Naive thymus-derived CD8-positive, alpha-beta T cell (primary cell): ENCODE measurements at places on chromosomes 16 and 17. TPM values are rescaled to one million over a fixed set of nuclear protein-coding genes. Genes with fewer than 3 reads are reported as not detected.

GNGT2 gene
- 7.0 TPM for total RNA-seq

GRCh38 chr17:859061-859823 is 77.1 kb downstream of the MRM3 start:
- no peaks in the 10 kb centered on the region for H3K4me1 ChIP-seq
- no peak overlapping the region for H3K27ac ChIP-seq
- DNase-seq = no peak
- no peak overlapping the region for H3K4me3 ChIP-seq
- no peaks in the 10 kb centered on the region for H3K36me3 ChIP-seq
- peaks cover 6% of the 10 kb centered on the region for H3K27me3 ChIP-seq

- H3K27ac ChIP-seq = no peak overlapping the region
- H3K27me3 ChIP-seq = peaks cover 16% of the 10 kb centered on the region
- no peaks in the 10 kb centered on the region for H3K36me3 ChIP-seq
Observed at GRCh38 chr16:55842369-55843104, 9.6 kb upstream of the CES1 start.

DNA sequence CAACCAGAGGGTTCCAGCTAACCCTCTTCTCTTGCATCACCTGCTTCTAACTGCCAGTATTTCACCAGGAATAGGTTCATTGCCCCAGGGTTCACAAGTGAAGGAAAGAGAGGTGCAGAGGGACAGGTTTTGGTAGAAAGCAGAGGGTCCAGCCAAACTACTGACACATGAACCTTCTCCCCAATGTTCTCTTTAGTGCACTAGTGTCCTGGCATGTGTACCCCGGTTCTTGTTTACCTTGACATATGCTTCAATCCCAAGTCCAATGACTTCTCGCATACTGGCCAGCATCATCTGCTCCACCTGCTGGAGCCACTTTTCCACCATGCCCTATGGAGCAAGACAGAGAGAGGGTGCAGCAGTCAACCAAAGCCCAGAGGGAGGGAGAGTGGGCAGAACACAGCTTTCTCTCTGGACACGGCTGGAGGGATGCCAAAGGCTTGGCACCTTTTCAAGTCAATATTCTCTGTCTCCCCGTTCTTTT is 90.6 kb downstream of the DNAH3 start:
- peaks cover 14% of the 10 kb centered on the region for H3K27me3 ChIP-seq
- no peak overlapping the region for H3K27ac ChIP-seq
- H3K4me1 ChIP-seq = no peaks in the 10 kb centered on the region
- no peak for DNase-seq
- no peaks in the 10 kb centered on the region for H3K36me3 ChIP-seq

GRCh38 chr17:76458580-76459490 is 5.9 kb upstream of the UBE2O start:
- peaks cover 1% of the 10 kb centered on the region for H3K27me3 ChIP-seq
- H3K27ac ChIP-seq = no peak overlapping the region
- no peak for DNase-seq
- H3K36me3 ChIP-seq = no peaks in the 10 kb centered on the region
- H3K4me3 ChIP-seq = no peak overlapping the region

DNA sequence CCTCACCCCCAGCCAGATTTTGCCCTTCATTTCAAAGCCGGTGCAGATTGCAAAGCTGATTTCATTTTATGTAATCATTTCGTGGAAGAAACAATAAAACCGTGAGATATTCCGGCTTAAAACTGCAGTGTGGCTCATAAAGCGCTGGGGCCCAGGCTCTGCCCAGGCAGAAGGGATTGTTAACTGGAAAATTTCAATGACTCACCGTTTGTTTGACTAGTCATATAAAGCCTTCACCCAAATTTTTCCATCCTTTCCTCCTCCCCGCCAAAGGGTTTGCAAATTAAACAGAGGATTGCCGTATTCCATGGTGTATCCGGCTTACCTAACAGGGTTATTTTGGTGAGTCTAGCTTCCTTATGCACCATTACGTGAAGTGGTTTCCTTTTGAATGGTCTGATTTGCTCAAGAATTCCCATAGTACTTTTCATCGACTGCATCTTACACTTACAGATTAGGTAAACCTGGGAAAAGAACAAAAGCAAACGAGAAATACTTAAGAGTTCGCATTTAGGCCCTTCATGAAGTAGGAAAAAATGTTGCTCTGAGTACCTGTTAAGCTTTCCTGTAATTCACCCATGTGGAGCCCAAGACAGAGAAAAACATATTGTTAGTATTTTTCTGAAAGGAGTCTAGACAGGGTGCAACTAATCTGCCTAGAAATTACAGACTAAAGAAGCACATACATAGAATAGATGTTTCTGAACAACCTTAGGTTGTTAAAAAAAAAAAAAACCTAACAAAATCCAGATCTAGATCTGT is 949 bp upstream of the GSPT1 start:
- peak overlapping the region; percentile 97 for H3K4me3 ChIP-seq
- DNase-seq = no peak
- H3K27me3 ChIP-seq = no peaks in the 10 kb centered on the region
- peak overlapping the region; percentile 97 for H3K27ac ChIP-seq
- peaks cover 12% of the 10 kb centered on the region for H3K36me3 ChIP-seq

GRCh38 chr17:32933881-32934280 is 5.9 kb downstream of the TMEM98 start:
- no peak for DNase-seq
- H3K27me3 ChIP-seq = peaks cover 26% of the 10 kb centered on the region
- H3K4me1 ChIP-seq = peaks cover 6% of the 10 kb centered on the region

TMEM101 gene
- total RNA-seq = 26.8 TPM

GRCh38 chr16:14436401-14436955 is 193.6 kb downstream of the PARN start:
- H3K36me3 ChIP-seq = no peaks in the 10 kb centered on the region
- peaks cover 43% of the 10 kb centered on the region for H3K4me1 ChIP-seq
- no peaks in the 10 kb centered on the region for H3K27me3 ChIP-seq
- peak overlapping the region; percentile 69 for H3K27ac ChIP-seq
- peak overlapping the region; percentile 79 for H3K4me3 ChIP-seq

- H3K4me1 ChIP-seq = peaks cover 6% of the 10 kb centered on the region
- no peak overlapping the region for H3K4me3 ChIP-seq
- H3K36me3 ChIP-seq = no peaks in the 10 kb centered on the region
Observed at GRCh38 chr17:7859028-7859427, 1.2 kb downstream of the CYB5D1 start.

IRF8 gene
- 17.8 TPM for total RNA-seq

GRCh38 chr17:18278867-18279266 is 18.4 kb downstream of the MIEF2 start:
- H3K4me1 ChIP-seq = no peaks in the 10 kb centered on the region
- peaks cover 70% of the 10 kb centered on the region for H3K36me3 ChIP-seq
- no peak overlapping the region for H3K27ac ChIP-seq
- no peaks in the 10 kb centered on the region for H3K27me3 ChIP-seq
- no peak for DNase-seq

DNA sequence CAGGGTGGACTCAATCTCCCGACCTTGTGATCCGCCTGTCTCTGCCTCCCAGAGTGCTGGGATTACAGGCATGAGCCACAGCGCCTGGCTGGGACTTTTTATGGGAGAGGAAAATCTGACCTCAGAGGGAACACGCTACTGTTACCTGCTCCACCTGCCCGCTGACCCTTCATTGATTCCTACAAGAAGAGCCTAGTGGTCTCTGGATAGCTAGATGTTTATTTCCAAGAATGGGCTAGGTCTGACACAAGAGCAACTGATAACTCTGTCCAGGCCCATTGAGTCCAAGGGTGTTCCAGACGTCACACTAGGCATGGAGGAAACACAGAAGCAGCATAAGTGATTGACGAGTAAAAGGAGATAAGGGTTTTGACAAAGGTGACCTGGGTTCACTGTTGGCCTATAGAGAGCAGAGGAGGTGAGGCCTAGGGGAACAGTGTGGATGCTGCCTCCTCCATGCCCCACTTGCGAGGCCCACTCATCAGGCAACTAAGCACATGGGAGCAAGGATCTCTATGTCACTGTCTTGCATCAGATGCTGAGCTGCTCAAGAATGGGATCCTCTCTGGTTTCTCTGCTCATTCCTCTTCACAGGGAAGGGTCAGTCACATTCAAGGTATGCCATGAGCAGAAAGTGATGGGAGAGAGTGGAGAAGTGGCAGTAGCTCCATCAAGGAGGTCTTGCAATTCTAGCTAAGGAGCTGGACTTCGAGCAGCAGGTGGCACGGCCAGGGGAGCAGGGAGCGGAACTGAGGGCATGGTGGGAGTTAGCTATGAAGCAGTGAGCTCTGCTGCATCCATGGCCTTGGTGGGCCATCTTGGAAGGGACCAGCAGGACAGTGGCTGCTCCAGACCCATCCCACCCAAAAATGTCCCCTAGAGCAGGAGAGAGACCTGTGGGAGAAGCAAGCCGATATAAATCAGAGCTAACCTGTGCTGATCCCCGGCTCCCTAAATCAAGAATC is 145.2 kb downstream of the WSCD1 start:
- no peak for DNase-seq
- no peaks in the 10 kb centered on the region for H3K4me1 ChIP-seq
- H3K27ac ChIP-seq = no peak overlapping the region
- peaks cover 26% of the 10 kb centered on the region for H3K27me3 ChIP-seq
- H3K36me3 ChIP-seq = no peaks in the 10 kb centered on the region

KATNIP gene
- total RNA-seq = 17.0 TPM

DNA sequence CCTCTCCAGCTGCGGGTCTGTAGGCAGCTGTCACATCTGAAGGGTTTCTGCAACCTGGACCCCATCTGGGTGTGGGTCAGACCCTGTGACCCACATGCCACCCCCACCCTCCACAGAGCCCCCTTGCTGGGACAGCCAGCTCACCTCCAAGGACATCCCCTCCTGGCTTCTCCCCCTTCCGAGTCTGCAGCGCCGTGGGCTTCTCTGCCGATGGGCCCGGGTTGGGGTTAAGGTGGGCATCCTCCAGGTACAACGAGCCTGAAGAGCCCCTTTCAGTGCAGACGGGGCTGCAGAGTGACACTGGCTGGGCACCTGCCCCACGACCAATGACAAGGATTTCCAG is 28.9 kb downstream of the OR1D5 start:
- H3K36me3 ChIP-seq = peaks cover 11% of the 10 kb centered on the region
- DNase-seq = no peak
- no peak overlapping the region for H3K27ac ChIP-seq
- H3K27me3 ChIP-seq = peaks cover 5% of the 10 kb centered on the region
- H3K4me1 ChIP-seq = peaks cover 2% of the 10 kb centered on the region
